Activated CD8-positive, alpha-beta memory T cell treated with anti-CD3 and anti-CD28 coated beads, Interleukin-2, amount 50 U/mL, for 4 hours (primary cell): ENCODE measurements at places on chromosomes 16 and 17.

DNA sequence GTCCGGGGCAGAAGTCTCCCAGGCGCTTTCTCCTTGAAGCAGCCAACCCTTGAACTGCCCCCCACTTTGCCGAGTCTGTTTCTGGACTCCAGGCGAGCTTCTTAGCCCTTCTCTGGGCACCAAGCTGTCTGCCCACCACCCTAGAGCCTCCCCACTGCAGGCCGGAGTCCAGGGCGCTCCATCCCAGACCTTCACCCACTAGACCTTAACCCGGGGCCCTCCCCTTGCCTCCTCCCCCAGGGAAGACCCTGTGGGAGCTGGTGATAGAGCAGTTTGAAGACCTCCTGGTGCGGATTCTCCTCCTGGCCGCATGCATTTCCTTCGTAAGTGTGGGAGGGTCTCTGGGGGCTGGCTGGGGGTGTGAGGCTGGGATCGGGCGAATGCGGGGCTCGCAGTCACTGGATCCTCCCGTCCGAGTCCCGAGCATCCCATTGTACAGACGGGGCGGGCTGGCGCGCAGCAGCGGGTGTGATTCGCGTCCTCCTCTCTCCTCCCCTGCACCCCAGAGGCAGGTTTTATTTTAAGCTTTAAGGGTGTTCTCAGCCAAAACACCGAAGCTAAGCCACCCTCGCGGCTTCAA, 1.1 kb downstream of the ATP2A1 start:
- no peak for DNase-seq

DNA sequence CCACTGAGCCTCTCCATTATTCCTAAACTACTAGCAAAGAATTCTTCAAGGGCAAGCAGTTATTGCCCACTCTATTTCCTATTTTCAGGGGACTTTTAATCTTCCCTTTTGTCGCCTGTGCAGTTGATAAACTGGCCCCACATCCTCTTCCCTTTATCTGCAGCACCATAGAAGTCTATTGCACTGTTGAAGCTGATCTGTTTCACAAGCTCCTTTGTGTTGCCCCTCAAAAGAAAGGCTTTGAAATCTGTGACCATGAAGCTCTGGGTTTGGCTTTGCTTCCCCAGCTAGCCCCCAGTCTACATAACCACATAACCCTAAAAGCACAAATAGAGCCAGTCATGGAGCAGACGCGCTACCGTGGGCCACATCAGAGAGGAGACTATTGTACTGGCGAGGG, 37.1 kb downstream of the CDRT15 start:
- DNase-seq: no peak

DNA sequence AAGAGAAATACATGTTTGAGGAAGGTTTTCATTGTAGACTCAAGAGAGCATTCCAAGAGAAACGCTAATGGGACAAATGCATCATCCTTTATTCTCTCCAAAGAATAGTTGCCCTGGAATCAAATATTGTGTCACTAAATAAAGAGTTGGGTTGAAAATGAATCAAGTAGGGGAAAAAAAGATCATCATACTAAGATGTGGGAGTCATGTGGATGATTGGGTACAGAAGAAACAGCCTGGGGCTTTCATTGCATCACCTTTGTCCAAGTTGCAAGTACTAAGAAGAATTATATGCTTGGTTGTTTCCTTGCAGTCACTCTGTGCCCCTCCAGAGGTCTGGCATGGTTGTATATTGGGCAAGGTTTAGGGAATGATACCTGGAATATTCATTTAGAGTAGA, 658.9 kb downstream of the TOX3 start:
- no peak for DNase-seq

- no peak for DNase-seq
Measured at GRCh38 chr16:56319376-56319775, 106.0 kb downstream of the AMFR start.

GRCh38 chr16:5382484-5382883, 284.9 kb upstream of the EEF2KMT start:
- DNase-seq: no peak

GRCh38 chr16:4293181-4293716, 20.4 kb upstream of the TFAP4 start:
- no peak for DNase-seq

GRCh38 chr17:13792314-13792713, 190.6 kb upstream of the HS3ST3A1 start:
- no peak for DNase-seq

- no peak for DNase-seq
Measured at GRCh38 chr16:70481929-70482536, 27.6 kb downstream of the FCSK start.

DNA sequence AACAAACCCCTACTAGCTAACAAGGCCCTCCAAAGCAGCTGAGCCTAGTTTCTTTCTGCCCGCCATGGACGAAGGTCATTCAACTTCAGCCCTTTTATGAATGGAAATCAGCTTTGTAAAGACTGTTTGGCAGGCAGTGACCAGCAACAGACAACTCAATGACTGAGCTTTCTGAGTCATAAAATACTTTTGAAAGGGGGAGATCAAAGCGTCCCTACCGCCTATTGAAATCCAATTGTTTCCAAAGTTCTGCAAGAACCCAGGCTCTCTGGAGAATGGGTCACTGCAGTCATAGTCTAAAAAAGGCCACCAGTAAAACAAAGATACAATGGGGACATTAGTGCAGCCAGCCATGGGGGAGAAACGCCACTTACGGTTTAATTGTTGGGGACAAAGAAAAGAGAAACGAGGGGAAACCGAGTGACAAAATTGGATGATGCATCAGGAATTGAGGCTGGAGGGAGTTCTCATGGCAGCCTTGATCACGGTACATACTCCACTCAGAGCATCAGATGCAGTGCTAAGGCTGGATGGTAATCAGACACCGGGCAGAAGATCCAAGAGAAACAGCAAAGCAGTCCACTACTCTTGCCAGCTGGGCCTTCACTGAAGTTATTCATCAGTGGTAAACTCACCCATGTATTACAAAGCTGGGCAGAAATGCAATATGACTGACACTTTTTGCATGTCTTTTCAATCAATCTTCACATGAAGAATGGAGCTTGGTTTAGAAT, 9.8 kb downstream of the ADAMTS18 start:
- DNase-seq: no peak

DNA sequence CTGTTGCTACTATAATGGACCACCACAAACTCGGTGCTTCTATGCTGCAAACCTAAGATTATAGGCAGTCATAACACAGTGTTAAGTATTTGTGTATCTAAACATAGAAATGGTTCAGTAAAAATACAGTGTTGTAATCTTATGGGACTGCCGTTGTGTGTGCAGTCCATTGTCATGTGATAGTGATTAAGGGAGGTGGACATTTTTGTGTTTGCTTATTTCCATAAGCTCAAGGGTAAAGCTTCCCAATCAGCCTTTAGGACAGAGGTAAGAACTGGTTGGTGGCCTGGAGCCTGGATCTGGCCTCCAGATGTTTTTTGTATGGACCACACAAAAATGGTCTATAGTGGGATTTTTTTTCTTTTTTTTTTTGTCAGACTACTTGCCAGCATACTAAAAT, 29.9 kb downstream of the WWOX start:
- no peak for DNase-seq
